ENCODE measurements at places on chromosomes 5 and 9.
A peak's percentile ranks its signal among the peaks of the same experiment; 100 is the strongest.

GRCh38 chr9:111876179-111876578 lies 20.4 kb upstream of the UGCG start:
- no peak for DNase-seq

DNA sequence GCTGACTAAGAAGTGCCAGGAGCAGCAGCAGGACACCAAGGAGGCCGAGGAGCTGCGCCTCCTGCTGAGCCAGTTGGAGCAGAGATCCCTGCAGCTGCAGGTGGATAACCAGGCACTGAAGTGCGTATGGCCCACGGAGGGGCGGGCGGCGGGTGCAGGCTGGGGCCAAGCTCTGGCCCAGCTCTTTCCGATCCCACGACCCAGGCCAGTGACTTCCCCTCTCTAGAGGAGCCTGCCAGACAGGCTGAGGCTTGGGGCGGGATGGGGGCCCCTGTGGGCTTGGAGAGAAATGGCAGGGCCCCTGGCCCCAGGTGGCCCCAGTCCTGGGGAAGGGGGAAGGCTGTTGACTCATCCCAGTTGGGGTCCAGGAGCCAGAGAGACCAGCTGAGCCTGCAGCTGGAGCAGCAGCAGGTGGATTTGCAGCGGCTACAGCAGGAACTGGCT lies 3.6 kb downstream of the PTRH1 start:
- DNase-seq, result no peak

GRCh38 chr5:14166437-14166836 lies 23.3 kb downstream of the TRIO start:
- no peak for DNase-seq

- no peak for DNase-seq
These were observed 279.1 kb downstream of the MSX2 start for GRCh38 chr5:175003531-175003930.

DNA sequence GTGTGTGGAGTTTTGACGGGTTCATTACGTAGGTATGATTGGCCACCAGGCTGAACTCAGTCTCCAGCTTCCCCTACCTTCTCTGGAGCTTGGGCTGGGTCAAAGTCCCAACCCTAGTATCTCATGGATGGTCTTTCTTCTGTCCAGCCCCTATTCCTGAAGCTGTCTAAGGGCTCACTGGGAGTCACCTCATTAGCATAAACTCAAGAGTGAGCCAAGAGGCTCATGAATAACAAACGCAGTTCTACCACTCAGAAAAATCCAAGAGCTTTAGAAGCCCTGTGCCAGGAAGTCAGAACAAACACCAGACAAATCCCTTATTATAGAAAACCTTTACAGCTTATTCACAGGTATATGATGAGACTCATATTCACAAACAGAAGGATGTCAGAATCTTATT lies 180.3 kb upstream of the NFIL3 start:
- no peak for DNase-seq

DNA sequence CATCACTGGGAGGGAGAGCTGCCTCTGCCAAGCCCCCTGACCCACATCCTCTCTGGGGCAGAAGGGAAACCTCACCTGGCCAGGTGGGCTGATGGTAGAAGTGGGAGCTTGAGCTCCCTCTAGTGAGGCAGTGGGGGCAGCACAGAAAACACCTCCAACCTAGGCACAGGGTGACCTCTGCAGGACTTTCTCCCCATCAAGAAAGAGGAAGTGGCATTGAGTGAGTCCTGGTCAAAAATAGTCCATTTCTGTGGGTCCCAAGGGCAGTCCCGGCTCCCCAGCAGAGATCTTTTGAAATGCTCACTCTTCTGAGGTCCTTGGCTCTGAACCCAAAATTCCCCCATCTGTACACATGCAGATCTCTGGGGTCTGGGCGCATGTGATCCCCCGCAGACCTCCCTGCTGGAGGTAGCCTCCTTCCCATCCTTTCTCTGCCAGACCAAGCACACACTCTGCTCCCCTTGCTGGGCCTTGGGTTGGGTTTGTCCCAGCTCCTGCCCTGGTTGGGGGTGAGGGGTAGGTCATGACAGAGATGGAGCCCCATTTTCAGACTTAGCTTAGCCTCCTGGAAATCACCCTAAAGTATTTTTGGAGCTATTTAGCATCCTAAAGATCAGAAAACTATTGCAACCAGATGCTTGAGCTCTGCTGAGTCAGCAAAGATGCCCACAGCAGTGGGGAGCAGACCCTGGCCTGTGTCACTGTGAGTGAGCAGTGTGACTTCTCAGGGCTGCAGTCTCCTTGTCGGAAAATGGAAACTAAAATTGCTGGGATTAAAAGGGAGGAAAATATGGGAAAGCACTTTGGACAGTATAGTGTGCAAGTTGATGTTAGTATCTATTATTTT lies 41.6 kb upstream of the LCP2 start:
- DNase-seq, result peak; percentile 36

DNA sequence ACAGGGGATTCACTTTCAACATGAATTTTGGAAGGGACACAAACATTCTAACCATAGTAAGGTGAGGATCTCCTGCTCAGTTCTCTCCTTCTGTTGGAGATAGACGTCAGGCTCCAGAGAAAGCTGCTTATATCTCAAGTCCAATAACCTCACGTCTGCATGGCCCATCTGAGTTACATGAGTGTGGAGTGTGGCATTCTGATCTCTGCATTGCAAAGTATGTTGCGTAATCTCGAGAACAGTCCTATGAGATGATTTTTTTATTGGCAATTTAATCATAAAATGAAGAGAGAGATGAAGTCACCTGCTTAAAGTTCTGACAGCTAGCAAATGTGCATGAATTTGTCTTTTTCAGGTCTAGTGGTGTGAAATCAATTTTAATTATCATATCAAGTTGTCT lies 118.8 kb downstream of the SLC12A2 start:
- DNase-seq, result no peak

- no peak for DNase-seq
These were observed 21.6 kb downstream of the FBXL7 start for GRCh38 chr5:15521381-15522186.

DNA sequence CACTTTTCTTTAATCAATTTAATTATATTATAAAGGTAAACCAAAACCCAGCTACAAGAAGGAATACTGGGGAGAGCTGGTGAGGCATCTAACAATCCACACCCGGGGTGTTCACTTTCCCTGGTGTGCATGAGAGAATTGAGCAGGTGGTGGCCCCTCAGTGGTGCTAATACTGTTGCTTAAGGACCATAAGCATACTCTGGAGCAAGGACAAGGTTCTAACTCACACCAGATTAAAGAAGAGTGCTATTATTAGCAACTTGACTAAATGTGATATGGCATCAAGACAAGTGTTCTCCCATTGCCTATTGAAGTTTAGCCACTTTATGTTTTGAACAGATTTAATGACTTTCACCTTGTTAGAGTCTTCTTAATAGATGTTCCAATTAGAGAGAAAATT lies 8.8 kb downstream of the RGS7BP start:
- no peak for DNase-seq

GRCh38 chr5:170619869-170620268 lies 116.0 kb downstream of the KCNIP1 start:
- DNase-seq, result no peak

DNA sequence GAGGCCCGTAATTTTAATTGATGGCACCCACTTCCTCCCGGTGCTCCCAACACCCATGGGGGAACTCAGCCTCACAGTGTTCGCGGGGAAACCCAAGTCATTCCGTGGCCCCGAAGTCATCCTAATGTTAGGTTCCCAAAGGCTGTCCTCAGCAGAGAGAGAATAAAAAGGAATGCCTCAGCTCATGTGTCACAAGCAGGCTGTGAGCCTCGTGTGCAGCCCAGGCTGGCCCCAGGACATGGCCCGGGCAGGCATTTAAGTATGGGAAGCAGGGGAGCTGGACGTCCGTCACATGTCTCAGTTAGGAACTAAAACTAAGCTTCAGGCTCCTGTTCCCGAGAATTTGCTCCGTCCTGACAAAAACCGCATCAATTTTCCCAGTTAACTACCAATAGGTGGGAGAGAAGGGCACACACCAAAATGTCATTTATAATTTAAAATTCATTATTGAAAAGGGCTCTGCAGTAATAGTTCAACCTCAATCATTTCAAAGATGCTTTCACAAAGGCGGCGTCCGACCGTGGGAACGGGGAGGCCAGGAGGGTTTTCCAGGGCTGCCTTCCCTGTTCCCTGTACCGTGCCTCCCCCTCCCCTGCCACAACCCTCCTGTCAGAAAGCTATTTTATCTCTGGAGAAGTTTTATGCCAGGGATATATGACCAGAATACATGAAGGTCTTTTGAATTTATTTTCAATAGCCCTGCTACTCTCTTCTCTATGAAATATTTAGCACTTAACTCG lies 137.3 kb downstream of the FSTL4 start:
- DNase-seq, result no peak

DNA sequence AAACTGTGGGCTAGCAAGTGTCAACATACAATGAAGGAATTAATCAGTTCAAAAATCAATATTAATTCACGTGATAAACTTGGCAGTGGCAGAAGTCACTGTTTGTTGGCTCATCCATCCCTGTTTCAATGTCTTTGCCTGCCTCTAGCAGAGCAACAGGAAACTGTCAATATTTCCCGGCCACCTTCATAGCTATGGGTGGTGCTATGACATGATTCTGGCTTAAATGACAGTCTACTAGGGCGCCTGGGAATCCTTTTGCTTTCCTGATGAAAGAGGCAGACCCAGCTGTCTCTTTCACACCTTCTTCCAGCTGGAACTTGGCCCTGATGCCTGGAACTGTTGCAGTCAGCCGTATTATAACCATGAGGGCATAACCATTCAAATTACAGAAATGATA lies 72.1 kb upstream of the DNAH5 start:
- DNase-seq, result no peak

DNA sequence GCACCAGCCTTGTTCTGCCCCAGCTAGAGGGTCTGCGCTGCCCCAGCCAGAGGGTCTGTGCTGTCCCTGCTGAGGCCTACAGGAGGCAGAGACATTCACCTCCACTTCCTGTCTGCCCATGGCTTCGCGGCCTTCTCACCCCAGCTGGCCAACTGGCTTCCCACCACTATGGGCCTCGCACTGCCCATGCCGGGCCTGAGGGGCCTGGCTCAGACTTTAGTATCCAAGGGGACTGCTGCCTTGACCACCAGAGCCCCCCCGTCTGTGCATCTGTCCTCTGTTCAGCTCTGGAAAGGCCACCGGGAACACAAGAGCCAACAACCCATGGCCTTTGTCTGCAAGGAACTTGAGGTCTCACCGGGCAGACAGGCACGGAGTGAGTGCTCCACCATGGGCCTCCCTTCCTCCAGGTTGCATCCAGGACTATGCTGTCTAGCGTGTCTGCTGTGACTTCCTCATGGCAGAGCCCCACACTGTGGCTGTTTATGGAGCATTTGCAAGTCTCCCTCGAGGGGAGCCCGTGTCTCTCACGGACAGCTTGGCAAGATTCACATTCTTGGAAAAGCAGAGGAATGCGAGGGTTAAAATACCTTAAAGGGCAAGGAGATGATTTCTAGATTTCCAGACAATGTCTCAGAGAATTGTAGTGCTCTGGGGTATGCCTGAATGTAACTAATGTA lies 1.7 kb downstream of the DCANP1 start:
- DNase-seq, result no peak

DNA sequence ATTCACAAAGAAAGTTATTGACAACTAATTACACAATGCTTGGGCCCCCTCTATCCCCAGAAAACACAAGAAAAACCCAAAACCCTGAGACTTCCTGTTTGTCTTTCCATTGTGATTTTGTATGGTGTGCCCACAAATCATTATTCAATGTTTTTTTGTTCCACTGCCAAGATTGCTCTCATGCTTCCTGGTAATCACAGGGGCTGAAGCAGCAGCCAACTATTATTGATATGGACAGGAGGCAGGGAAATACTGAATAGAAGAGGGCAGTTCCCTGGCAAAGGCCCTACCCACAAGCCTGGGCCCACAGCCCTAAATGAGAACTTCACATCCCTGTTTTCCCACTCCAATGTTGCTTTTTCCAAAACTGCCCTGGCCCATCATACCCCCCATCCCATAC lies 21.5 kb upstream of the RFK start:
- DNase-seq, result no peak

DNA sequence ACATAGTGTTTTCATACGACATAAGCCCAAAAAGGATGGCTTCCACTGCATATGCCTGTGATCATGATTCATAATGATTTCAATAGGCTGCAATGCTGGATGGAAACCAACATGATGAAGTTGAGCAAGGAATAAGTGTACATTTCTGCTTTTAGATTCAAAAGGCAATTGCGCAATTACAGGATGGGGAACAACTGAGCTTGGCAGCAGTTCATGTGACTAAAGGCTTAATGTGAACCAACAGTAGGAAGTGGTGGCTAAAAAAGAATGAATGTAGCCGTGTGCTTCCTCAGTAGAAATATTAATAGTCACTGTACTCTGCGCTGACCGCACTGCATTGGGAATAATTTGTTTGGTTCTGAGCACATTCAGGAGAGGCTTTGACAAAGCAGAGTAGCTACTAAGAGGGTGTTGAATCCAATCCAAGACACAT lies 51.2 kb downstream of the SLC1A3 start:
- no peak for DNase-seq

- DNase-seq, result no peak
These were observed 276.7 kb downstream of the AUH start for GRCh38 chr9:91084896-91085516.

- no peak for DNase-seq
These were observed 26.5 kb downstream of the UBE2R2 start for GRCh38 chr9:33843312-33843961.

- DNase-seq, result no peak
These were observed 483 bp upstream of the PLPP6 start for GRCh38 chr9:4661611-4662010.

GRCh38 chr9:23567516-23568165 lies 258.4 kb downstream of the ELAVL2 start:
- DNase-seq, result no peak

DNA sequence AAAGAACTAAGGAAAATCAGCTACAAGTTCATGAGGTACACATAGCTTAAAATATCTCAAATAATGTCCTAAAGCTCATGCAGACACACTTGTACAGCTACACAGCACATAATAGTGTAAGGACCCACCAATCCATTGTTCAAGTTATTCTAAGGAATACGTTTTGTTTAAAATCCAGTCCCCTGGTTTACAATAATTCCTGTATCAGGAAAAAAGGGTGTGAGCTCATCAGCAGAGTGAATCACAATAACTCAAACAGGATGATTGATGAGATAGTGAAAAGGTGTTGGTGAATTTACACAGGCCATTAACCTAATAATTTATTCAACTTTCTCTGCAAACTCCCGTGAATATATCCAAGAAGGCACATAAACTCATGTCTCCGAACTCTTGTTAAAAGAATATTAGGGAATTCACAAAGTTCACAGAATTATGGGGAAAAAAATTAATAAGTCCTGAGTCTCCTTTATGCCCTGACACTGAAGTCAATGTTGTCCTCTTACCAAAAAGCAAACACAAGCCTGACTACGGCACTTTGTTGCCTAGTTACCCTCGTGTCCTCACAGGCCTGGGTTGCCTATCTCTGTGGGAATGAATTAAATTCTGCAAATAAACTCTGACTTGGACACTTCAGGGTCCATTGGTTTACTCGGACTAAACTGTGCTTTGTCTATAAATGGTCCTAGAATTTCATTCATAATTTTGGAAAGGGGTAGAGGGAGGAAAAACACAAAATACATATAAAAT lies 142.8 kb upstream of the PDE4D start:
- DNase-seq, result no peak

DNA sequence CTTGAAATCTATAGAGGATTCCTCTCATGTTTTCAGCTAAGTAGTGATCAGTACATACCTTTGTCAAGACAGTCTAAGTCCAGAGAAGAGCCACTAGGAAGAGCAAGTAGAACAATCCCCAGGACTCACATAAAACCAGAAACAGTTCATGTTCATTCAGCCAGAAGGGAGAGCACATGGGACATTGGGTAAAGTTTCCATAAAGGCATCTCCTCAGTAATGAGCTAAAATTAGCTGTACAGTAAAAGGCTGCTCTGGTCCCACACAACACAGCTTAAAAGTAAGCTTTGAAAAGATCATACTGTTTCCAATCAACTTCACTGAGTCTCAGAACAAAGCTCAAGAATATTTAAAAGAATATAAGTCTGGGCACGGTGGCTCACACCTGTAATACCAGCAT lies 32.4 kb downstream of the HOMER1 start:
- no peak for DNase-seq
